Effector memory CD4-positive, alpha-beta T cell (primary cell): ENCODE measurements at places on chromosomes 3 and 15.

GRCh38 chr3:157590273-157590672 lies 87.1 kb upstream of the VEPH1 start:
- no peak for DNase-seq

GRCh38 chr3:101340591-101340990 lies 20.2 kb upstream of the IMPG2 start:
- DNase-seq, result no peak

DNA sequence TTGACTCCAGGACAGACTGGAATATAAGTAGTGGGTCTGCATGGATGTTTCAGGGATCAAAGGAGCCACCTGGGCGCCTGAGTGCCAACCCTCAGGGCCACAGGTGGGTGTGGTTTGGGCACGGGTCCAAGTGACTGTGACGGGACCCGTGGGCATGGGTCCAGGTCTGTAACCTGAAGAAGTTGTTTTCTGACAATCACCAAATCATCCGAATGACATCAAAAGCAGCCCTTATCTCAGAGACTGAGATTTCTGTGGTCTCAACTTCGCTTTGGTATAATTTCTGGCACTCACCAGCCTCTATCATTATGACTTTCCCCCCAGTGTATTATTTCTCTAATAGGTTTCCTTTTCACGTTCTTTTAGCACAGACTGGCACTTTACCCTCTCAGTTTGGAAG lies 24.4 kb downstream of the RLBP1 start:
- no peak for DNase-seq

DNA sequence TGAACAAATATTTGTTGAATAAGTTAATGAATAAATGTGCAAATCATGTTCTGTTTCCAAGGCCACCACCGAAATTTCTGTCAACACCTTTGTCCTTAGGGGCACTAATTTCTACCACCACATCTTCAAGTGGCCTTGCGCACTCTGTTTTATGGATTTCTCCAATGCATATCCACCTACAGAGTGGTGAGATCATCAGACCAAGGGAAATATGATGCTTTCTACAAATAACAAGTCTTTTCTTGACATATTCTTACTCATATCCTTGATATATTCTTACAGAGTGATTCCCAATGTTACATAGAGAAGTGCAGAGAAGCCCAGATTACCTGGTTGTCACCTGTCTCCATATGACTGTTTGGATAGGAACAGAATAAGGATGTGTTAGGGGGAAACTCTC lies 36.1 kb upstream of the TMCO5A start:
- no peak for DNase-seq

- no peak for DNase-seq
Measured at GRCh38 chr15:57881361-57881760, 174.8 kb downstream of the POLR2M start.

- DNase-seq, result no peak
Measured at GRCh38 chr3:79724206-79724605, 43.6 kb downstream of the ROBO1 start.

DNA sequence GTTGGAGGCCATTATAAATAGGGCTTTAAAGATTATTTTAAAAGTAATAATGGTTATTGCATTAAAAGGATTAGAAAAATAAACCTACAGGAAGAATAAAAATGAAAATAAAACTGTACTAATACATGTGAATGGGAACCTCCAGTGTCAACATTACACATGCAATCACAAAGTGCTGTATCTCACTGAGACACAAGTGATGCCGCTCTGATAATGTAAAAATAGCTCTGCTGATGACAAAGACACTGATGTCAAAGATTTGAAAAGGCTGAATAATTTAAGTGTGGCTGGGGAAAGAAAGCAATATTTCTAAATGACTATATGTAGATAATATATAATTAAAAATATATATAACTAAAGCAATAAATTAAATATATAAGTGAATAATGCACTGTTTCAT lies 129.1 kb upstream of the RAP2B start:
- no peak for DNase-seq

- no peak for DNase-seq
Measured at GRCh38 chr15:43211224-43211735, 9.5 kb downstream of the EPB42 start.

DNA sequence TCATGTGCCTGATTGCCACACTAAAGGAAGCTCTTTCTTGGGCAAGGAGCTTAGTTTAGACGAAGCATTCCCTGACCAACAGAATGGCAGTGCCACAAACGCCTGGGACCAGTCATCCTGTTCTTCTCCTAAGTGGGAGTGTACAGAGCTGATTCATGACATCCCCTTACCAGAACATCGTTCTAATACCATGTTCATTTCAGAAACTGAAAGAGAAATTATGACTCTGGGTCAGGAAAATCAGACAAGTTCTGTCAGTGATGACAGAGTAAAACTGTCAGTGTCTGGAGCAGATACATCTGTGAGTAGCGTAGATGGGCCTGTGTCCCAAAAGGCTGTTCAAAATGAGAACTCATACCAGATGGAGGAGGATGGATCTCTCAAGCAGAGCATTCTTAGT lies 18.4 kb downstream of the SENP5 start:
- DNase-seq, result no peak

GRCh38 chr3:156491192-156491591 lies 63.7 kb downstream of the SSR3 start:
- no peak for DNase-seq

DNA sequence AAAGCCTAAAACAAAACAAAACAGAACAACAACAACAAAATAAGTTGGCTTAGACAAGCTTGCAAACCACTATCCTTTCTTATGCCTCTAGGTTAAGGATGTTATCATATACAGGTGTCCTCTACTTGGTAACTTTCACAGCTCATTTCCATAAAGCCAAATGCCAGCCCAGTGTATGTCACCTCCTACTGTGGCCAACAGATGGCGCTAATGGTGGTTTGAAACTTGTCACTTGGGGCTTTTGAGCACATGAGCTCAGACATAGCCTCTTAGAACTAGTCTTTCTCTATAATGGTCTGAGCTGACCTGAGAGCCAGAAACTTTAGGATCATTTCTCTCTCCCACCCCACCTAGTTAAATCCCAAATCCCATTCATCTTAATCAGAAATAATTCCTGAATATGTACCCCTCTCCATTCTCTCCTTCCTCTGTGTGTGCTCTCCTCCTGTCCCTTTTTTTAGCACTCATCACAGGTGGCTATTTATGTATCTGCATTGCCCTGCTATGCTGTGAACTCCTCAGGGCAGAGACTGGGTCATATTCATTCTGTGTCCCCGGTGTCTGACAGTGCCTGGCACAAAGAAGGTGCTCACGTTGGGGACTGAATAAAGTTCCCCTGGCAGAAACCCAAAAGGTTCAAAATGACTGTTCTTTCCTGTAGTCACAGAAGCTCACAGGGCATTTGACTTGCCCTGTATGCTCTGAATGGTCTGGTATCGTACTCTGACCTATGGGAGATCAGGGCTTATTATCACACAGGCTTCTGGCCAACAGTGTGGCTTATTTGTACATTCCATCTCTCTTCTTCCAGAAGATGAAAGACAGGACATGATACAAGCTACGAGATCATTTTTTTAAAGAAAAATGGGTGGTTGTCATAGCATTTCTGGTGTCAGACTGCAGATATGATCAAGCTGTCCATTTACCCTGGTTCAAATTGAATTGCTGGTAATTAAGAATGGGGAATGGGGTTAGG lies 319.3 kb upstream of the AZI2 start:
- DNase-seq, result peak; percentile 1

DNA sequence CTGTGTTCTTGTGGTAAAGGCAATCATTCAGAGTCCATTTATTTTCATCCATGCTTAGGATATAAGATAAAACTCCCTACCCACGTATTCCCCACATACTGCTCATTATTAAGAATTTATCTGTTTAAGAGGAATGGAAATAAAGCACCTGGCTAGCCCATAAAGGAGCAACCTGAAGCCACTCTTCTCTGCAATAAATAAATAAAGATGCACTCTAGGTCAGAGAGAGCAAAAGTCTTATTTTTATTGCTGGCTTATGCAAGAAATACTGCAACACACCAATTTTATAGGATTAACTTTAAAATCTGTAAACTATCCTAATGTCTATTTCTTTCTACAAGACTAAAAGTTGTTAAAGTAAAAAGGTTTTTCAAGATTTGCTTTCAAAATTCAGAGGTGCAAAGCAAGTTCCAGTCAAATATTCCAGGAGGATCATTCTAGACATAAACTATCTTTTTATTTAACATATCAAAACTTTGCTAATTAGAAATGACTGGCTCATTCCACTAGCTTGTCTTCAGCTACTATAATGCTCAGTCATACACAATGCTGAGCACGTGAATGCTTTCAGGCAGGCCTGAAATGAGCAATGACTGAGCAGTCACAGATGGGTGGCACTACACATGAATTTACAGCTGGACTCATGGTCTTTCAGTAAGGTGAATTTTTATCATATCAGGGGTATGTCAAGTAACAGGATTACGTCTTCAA lies 7.1 kb downstream of the TJP1 start:
- no peak for DNase-seq

- no peak for DNase-seq
Measured at GRCh38 chr3:157499342-157499963, 3.8 kb downstream of the VEPH1 start.

- no peak for DNase-seq
Measured at GRCh38 chr3:64031540-64032508, 8.5 kb upstream of the PSMD6 start.

GRCh38 chr3:60622349-60622748 lies 628.9 kb downstream of the FHIT start:
- DNase-seq, result no peak

DNA sequence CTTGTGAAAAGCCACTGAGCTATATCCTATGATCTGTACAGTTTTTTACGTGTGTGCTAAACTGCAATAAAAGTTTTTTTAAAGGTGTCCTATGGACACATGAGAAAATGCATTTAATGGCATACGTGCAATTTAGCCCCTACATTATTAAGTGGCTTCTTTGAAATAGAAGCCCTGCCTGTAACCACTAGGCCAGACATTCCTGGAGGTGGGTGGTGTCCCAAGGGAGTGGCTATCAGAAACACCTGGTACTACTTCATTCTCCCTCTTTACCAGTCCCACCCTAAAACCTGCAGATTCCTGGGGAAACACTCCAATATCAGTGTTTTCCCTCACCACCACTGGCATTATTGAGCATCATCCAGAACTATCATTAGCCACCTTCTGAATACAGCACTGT lies 100.0 kb downstream of the OXNAD1 start:
- DNase-seq, result no peak

- DNase-seq, result no peak
Measured at GRCh38 chr3:55009372-55009771, 81.5 kb upstream of the LRTM1 start.

- DNase-seq, result no peak
Measured at GRCh38 chr3:188465311-188465710, 311.4 kb downstream of the LPP start.

DNA sequence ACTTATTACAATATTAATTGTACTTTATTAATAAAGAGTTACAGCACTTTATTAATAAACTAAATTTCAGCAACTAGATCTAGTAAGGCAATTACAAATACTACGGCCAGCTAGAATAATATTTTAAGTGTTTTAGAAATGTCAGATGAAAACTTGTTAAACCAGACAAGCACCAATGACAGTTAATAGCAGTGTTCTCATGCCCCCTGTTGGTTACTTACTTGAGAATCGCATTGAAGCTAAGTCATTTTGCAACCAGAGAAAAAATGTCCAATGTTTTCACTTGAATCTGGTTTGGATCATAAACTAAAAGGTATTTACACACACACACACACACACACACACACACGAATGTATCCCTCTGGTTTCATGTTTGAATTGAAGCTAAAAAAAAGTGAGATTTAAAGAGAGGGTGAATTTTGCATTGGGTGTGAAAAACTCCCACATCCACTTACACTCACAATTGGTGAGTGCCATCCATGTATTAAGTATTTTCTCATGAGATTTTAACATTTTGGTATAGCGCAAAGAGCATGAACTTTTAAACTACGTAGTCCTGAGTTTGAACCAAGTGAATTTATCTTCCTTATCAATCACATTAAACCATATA lies 347.7 kb downstream of the ZBBX start:
- no peak for DNase-seq

- no peak for DNase-seq
Measured at GRCh38 chr3:24303057-24303754, 191.4 kb downstream of the THRB start.

DNA sequence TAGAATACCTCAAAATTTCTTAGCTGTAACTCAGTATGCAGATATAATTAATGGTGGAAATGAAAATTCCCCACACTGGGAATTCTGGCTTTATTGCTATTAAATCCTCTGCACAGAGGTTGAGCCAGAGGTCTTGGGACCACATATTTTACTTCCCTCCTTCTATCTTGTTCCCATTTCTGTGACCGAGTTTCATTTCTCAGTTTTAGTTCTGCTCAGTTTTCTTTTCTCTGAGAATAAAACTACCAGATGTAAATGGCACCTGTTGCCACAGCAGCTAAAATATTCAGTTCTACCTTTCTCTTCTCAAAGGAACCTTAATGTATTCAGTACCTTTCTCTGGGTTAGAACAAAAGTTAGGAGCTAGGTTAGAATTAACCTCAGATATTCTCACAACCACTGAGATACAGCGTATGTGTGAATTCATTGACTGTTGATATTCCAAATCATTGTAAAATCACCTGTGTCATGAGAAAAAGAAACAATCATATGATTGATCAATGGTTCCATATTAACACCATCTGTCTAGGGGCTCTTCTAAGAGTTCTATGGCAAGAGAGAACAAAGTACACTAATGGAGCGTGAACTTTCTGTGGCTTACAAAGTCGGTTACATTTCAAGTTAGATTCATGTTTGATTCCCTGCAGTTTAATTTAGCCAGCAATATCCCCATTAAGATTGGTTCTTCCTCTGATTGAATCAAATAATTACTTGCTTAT lies 374.1 kb downstream of the EFHB start:
- no peak for DNase-seq
